ENCODE measurements at places on chromosomes 11 and 22. TPM values are rescaled to one million over a fixed set of nuclear protein-coding genes. Genes with fewer than 3 reads are reported as not detected.

Gene PNPLA3
- total RNA-seq: 0.80 TPM

Gene MRGPRX3
- not detected for total RNA-seq

Gene CCDC87
- total RNA-seq: 0.64 TPM

Gene SHISA8
- total RNA-seq: 0.18 TPM

Gene MSANTD4
- 9.6 TPM for total RNA-seq

Gene OR52E8
- not detected for total RNA-seq

Gene CFAP300
- total RNA-seq: 6.5 TPM

Gene TH
- 0.09 TPM for total RNA-seq
